Activated naive CD4-positive, alpha-beta T cell treated with Interleukin-2 at 50 U/mL for 16 hours (primary cell): ENCODE measurements at places on chromosomes 16 and 17.

GRCh38 chr16:9412915-9413264 is 321.4 kb downstream of the HAPSTR1 start:
- DNase-seq = no peak

- DNase-seq = no peak
Measured at GRCh38 chr17:21705021-21705601, 12.8 kb downstream of the KCNJ18 start.

DNA sequence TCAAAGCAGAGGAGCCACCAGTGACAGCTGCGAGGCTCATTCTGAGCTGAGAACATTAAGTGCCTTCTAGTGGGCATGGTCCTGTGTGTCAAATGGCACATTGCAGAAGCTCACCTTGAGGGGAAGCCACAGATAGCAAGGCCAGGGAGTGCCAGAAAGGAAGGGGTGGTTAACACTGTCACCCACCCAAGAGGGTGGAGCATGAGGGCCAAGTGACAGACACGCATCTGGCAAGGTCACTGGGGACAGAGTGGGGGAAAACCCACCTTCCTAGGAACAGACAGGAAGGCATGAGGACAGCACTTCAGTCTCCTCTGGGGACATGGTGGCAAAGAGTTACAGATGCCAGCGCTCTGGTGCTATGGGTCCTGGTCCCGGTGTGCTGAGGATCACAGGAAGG is 22.1 kb downstream of the NUBP1 start:
- DNase-seq = no peak

DNA sequence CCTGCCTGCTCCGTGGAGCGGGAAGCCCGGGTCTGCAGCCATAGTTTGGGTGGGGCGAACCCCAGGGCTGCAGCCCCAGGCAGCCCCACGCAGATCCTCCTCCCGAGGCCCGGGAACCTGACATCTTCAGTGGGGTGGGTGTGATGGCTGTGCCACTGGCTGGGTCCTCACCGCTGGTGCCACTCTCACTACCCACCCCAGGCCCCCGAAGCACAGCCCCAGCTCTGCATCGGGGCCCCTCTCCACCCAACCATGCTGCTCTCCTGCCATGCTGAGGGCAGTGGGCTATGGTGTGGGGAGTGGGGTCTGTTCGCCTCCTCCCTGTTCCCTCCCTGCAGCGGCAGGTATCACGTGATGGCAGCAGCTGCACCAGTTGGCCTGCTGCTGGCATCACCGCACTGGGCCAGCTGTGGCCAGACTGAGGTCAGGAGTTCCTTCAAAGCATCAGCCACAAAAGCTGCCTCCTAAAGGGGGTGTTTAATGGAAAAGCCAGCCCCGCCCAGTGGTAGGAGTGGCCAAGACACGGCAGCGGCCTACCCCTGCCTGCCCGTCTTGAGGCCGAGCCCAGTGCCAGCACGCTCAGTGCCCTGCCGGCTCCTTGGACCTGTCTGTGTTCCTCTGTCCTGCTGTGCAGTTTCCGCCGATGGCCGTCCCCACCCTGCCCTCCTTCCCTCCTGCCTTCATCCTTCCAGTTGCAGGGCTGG is 10.8 kb downstream of the KCTD5 start:
- DNase-seq = no peak

DNA sequence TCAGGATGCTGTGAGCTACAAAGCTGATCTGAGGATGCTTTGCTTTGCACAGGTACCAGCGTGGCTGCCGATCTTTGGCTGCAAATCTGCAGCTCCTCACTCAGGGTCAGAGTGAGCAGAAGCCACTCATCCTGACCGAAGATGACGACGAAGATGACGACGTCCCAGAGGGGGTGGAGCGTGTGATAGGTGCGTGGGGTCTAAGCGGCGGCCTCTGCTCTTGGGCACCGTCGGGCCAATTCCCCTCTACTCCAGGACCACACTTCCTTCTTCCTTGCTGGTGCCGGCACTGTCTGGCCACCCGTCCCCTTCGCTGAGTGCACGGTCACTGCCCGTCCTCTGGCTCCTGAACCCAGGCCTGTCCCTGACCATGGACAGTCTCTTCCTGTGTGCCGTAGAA is 34.0 kb downstream of the ZNF750 start:
- DNase-seq = no peak

DNA sequence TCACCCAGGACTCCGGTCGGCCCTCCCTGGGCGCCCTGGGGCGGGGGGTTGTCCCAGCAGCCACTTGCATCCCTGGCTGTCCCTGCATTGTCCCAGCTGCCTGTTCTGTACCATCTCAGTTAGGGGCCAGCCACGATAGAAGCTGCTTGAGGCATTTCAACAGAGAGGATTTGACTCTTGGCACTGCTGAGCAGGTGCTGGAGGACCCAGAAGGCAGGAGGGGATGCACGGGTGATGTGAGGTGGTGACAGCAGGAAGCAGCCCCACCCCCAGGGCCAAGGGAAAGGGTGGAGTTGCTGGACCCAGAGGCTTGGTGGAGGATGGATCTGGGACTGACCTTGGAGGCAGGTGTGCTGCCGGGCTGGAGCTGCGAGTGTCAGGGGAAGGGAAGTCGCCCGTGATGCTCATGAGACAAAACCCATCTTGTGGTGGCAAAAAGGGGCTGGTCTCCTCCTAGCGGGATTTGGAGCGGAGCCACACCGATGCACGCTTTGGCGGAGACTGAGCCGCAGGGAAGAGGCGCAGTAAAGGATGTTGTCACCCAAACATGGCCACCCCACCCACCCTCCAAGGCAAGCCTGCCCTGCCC is 188.0 kb upstream of the GSE1 start:
- DNase-seq = no peak

DNA sequence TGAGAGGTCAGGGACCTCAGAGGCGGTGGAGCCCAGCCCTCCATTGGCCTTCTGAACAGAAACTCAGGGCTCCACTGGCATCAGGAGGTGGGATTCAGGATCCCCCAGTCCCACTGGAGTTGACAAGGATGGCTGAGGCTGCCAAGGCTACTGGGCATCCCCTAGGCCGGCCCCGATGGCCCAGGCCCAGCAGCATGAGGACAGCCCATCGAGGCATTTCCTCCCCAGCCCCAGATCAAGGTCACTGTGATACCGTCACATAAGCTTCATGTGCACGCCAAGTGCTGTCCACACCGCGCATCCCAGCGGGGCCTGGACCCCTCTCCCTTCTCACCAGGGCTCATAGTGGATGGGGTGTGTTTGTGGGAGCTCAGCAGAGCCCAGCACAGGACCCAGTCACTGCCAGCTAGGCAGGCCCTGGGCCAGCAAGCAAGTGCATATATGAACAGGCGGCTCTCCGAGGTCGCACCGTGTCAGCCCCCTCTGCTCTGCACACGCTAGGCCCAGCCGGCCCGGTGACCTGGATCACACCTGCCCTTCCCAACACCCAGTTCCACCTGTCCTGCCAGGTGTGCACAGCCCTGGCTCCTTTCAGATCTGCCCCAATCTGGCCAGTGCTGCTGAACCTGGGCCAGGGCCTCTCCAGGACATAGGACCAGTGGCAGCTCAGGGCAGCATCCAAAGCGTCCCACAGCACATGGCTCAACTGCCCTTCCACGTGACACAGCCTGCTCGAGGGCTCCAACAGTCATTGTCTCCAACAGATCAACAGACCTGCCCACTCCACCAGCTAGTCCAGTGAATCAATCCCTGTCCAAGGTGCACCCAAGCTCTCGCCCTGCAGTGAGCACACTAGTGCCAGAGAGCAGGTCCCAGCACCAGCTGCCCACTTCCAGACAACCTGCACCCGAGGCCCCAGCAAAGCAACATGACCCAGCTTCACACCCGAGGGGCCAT is 32.8 kb upstream of the RASD1 start:
- DNase-seq = no peak

DNA sequence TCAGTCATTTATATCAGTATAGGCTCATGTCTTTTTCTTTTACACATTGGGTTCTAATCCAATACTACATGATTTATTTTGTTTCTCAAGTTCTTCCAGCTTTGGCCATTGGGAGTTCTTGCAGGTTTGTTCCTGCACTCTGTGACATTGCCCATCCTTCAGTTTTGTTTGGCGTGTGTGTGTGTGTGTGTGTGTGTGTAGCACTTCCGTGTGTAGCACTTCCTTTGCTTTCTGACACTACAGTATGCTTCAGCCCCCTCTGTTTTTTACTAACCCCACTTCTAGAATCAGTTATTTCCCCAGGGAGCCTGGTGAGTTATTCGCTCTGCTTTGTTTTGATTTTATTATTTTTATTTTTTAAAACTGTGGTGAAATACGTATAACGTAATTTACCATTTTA is 75.6 kb upstream of the LGALS9 start:
- DNase-seq = no peak

DNA sequence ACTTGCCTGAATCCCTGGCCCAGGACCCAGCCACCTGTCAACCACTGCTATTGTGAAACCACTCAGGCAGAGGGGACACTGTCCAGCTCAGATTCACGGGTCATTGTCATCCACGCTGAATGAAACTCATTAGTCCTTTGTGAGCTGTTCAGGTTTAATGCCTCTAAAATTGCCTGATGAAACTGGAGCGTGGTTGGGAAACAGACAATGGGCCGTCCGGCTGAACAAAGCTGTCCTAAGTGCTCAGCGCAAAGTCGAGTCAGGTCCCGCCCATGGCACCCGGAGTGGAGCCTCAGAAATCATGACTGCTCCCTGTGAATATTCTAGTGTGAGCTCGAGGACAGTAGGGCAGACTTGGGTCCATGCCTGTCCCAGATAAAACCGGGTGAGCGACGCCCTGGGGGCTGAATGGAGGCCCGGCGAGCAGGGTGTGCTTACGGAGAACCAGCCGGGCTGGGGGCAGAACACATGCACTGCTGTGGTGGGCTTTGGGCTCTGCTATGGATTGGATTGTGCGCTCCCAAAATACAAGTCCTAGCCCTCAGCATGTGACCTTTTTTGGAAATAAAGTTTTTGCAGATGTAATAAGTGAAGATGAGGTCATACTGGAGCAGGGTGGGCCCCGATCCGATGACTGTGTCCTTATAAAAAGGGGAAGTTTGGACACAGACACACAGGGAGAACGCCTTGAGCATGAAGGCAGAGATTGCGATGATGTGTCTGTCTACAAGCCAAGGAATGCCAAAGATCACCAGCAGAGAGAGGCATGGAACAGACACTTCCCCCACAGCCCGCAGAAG is 12.9 kb upstream of the CMIP start:
- no peak for DNase-seq

DNA sequence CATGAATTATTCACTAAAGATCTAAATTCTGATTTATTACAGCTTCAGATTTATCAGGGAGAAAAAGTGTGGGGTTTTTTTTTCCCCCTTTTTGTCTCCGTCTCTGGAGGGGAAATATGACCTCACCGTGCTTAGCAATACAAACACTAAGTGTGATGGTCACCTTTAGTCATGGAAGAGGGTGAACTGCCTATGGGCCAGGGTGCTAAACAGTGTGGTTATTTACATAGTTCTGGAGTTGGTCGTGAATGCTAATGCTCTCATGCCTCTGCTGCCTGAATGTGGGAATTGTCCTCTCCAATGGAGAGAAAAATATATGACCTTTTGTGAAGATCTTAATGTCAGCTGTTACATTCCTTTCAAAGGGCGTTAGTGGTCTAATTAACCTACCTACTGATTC is 44.8 kb upstream of the MSI2 start:
- DNase-seq = no peak

DNA sequence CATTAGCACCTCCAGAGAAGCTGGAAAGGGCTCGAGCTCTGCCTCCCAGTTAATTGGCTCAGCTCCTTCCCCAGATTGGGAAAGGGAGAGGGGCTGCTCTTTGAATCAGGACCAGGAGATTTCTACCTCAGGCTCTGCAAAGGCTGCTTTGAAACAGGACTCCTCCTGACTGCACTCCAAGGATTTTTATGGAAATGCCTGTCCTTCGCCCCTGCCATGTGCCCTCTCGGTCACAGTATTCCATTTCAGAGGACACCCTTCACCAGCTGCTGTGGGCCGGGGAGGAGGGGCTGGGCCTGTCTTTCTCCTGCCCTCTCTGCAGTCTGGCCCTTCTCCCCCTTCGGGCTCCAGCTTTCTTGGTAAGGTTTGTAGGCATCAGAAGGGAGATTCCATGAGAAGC is 13.6 kb downstream of the MRM1 start:
- DNase-seq = no peak

GRCh38 chr16:1333149-1333812 is at the start of gene BAIAP3:
TSS of gene BAIAP3 (plus strand) at chr16:1333645. CDS start at chr16:1338550, 4,905 bp downstream.
- peak; percentile 46 for DNase-seq

- DNase-seq = no peak
Measured at GRCh38 chr16:77093309-77093708, 97.7 kb upstream of the MON1B start.

GRCh38 chr17:72682605-72683004 is 409.9 kb downstream of the SLC39A11 start:
- DNase-seq = no peak

DNA sequence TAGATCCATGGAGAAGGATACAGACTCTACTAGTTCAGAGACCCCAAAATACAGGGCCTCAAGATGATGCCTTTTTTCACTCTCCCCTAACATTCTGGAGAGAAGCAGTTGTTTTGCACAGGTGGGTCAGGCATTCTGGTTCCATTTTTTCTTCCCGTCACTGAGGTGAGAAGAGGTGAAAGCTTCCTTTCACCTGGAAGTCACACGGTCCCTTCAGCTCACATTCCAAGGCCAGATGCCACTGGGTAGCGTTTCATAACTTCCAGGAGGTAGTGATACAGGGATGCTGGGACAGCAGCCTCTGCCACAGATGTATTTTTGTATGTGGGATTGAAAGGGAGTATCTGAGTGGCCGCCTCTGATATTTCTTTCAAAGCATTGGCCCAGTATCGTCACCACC is 1.9 kb downstream of the CDK10 start:
- DNase-seq = no peak

DNA sequence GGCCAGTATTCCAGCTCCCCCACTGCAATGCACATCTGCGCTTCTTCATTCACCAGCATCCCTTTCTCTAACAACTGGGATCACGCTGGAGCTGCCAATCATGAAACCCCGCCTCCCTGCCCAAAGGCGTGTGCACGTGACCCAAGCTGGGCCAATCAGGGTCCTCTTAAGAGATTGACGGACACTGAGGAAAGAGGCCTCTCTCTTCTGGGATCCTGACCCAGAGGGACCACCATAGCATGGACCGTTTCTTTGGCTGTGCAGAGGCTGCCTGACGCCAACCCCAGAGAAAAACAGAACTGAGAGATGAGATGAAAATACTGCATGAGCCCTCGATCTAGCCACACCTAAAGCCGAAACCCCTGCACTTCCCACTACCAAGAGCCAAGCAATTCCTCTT is 32.0 kb downstream of the COTL1 start:
- no peak for DNase-seq

GRCh38 chr17:3801347-3801746 is 359 bp upstream of the ITGAE start:
- no peak for DNase-seq

DNA sequence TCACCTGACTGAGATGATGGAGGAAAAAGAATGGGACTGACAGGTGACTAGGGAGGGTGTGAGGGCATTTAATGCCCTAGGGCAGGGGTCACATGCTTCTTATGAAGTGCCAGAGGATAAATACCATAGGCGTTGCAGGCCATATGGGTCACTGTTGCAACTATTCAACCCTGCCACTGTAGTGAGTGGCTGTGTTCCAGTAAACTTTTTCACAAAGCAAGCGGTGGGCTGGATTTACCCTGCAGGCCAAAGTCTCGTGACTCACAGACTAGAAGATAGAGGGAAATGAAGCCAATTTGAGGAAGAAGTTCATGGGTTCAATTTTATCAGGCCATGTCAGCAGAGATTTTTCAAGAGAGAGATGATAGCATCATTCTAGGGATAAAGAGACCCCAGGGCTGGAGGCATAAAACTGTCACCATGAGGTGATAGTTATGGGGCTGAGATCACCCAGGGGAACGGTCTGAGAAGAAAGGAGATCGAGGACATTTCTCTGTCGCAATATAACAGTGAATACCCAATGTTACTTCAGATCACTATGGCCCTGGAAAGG is 8.6 kb downstream of the ARHGAP17 start:
- DNase-seq = no peak

- no peak for DNase-seq
Measured at GRCh38 chr17:3983606-3984484, 19.6 kb upstream of the ATP2A3 start.
